ENCODE measurements at places on chromosomes 7 and 10. TPM values are rescaled to one million over a fixed set of nuclear protein-coding genes. Genes with fewer than 3 reads are reported as not detected.

- DNase-seq, result no peak
Observed at GRCh38 chr7:140440593-140440992, 36.7 kb downstream of the RAB19 start.

GRCh38 chr10:121787169-121787568 is 140.7 kb downstream of the ATE1 start:
- no peak for DNase-seq

- no peak for DNase-seq
Observed at GRCh38 chr10:74898201-74898976, 72.0 kb downstream of the KAT6B start.

GRCh38 chr10:92619368-92619767 is 26.4 kb downstream of the KIF11 start:
- no peak for DNase-seq

- DNase-seq, result no peak
Observed at GRCh38 chr7:121126801-121127534, 138.5 kb downstream of the CPED1 start.

DNA sequence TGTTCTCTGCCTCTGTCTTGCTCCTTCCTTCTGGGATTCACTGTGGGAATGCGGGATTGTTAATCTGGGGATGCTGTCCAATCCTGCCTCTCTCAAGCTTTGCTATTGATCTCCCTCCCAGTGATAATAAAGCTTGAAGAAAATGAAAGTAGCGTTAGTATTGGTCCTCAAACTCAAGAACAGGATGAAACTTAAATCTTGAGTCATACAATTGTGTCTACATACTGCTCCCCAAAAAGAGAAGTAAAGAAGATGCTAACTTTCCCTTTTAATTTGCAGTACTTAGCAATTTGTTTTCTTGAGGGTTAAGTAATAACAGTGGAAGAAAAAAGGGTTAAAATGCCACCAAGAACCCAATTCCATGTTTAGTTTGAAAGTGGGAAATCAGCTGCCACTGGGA is 13.6 kb downstream of the CFTR start:
- DNase-seq, result no peak

- no peak for DNase-seq
Observed at GRCh38 chr7:108461840-108462239, 5.6 kb upstream of the NRCAM start.

DNA sequence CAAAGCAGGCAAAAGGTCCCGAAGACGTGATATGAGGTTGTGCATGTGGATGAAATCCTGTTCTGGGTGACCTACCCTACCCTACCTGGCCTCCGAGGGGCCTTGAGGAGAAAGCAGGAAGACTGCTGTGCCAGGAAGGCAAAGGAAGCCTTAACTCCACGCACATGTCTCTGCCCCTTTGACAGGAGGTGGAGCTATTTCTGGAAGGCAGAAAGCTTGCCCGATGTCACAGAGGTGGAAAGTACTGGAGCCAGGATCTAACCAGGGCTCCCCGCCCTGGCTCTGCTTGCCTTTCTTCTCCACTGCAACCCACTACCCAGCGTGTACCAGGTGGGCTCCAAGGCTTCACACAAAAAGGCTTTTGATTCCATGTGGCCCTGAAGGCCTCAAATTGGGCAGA is 66.4 kb upstream of the DDC start:
- DNase-seq, result no peak

Gene NACAD
- 1.4 TPM for total RNA-seq

DNA sequence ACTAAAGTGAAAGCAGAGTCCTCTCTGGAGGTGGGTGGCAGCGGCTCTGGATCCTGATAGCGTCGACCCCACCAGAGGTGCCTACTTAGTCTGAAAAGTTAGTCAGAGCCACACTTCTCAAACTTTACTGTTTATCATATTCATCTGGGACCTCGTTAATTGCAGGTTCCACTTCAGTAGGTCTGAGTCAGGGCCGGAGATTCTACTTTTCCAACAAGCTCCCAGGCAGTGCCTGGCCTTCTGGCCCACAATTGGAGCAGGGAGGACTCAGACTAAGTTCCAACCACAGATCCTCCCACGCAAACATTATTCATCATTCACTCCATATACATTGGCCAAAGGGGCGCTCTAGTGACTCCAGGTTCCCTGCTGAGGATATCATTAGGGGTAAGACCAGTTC is 78.1 kb downstream of the VSTM4 start:
- no peak for DNase-seq

DNA sequence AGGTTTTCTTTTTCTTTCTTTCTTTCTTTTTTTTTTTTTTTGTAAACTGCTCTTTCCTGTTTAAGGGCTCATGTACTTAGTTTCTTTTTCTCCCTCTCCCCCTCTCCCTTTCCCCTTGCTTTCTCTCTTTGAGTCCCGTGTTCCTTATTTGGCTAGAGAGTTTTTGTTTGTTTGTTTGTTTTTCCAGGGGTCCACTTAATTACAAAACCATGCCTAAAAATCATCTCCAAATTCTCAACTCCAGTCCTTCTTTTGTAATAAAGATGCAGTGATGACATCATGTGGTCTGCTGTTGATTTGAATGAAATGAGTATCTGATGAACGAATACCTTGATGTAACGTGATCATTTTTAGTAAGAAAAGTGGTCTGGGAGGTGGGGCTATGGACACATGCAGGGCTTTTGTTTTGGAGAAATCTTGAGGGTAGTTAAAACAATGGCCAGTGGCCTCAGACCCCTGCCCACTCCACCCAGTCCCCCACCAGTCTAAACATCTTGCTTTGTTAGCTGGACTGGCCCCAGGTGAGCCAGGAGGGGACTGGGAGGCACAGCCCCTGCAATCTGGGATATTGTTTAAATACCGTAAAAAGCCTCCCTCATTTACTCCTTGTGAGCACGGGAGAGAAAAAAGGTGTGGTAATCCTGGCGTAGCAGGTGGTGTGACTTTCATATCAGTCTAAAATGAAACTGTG is 165.7 kb downstream of the LRMDA start:
- no peak for DNase-seq

- DNase-seq, result peak; percentile 46
Observed at GRCh38 chr10:101032637-101033224, 1.7 kb downstream of the SFXN3 start.

Gene ABCA13
- 0.13 TPM for total RNA-seq

GRCh38 chr7:120920591-120921274 is 29.8 kb upstream of the ING3 start:
- no peak for DNase-seq

Gene SLC26A5
- total RNA-seq, result 0.47 TPM

Gene TMEM270
- total RNA-seq, result not detected

Gene FANK1
- total RNA-seq, result 0.95 TPM

Gene CCDC186
- 31.8 TPM for total RNA-seq
